Activated T-helper 1 cell treated with anti-CD3 and anti-CD28 coated beads, Interleukin-12 subunit alpha, Interleukin-12 subunit beta, Interleukin-2, Interleukin-4 antibody, amounts not matched to agents 30 ng/mL and 10 ng/mL and 1 ng/mL, durations not matched to agents 14 hours and 24 hours and 36 hours (primary cell): ENCODE measurements at places on chromosomes 5 and 9. TPM values are rescaled to one million over a fixed set of nuclear protein-coding genes. Genes with fewer than 3 reads are reported as not detected.

GRCh38 chr5:161219816-161220215, 326.7 kb downstream of the GABRB2 start:
- peaks cover 1% of the 10 kb centered on the region for H3K27me3 ChIP-seq
- no peaks in the 10 kb centered on the region for H3K4me1 ChIP-seq
- H3K36me3 ChIP-seq = no peaks in the 10 kb centered on the region
- DNase-seq = no peak
- no peak overlapping the region for H3K27ac ChIP-seq
- no peak overlapping the region for H3K4me3 ChIP-seq

GRCh38 chr9:126490871-126491567, 122.7 kb upstream of the LMX1B start:
- no peak overlapping the region for H3K27ac ChIP-seq
- no peaks in the 10 kb centered on the region for H3K36me3 ChIP-seq
- H3K4me1 ChIP-seq = no peaks in the 10 kb centered on the region
- no peak overlapping the region for H3K4me3 ChIP-seq
- peak; percentile 43 for DNase-seq
- peaks cover 10% of the 10 kb centered on the region for H3K27me3 ChIP-seq

GRCh38 chr5:96718635-96719077, 56.5 kb downstream of the CAST start:
- H3K4me3 ChIP-seq = no peak overlapping the region
- H3K4me1 ChIP-seq = peaks cover 29% of the 10 kb centered on the region
- no peaks in the 10 kb centered on the region for H3K27me3 ChIP-seq

DNA sequence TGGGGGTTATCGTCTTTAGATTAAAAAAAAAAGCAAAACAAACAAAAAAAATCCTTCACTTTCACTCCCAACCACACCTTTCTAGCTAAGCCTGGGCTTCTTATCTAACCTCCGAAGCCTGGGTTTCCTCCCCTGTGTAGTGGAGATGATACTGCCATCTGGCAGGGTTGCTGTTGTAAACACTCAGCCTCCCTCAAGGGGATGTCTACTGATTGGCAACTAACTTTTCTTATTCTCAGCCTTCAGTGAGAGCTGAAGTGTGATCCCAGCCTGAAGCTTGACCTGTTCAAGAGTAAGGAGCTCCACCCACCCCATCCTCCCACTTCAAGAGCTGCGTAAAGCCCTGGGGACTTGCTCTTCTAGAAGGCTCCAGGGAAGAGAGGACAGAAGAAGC, 21.5 kb upstream of the WWC1 start:
- H3K4me3 ChIP-seq = no peak overlapping the region
- no peak overlapping the region for H3K27ac ChIP-seq
- peaks cover 18% of the 10 kb centered on the region for H3K27me3 ChIP-seq
- peaks cover 6% of the 10 kb centered on the region for H3K4me1 ChIP-seq
- DNase-seq = no peak

- H3K27me3 ChIP-seq = peaks cover 10% of the 10 kb centered on the region
- no peaks in the 10 kb centered on the region for H3K36me3 ChIP-seq
- H3K4me3 ChIP-seq = no peak overlapping the region
- DNase-seq = no peak
- no peaks in the 10 kb centered on the region for H3K4me1 ChIP-seq
These were observed 56.3 kb downstream of the GDA start for GRCh38 chr9:72205513-72205912.

PJA2 gene
- total RNA-seq = 40.2 and 41.4 TPM in 2 replicates

PRR7 gene
- 10.3 and 11.2 TPM in 2 replicates for total RNA-seq

ARL14EPL gene
- total RNA-seq = not detected in 2 replicates
